RPMI8226 (cell line): ENCODE measurements at places on chromosomes 12 and 14.

GRCh38 chr12:116414891-116415290 is 137.4 kb upstream of the MED13L start:
- DNase-seq, result no peak

DNA sequence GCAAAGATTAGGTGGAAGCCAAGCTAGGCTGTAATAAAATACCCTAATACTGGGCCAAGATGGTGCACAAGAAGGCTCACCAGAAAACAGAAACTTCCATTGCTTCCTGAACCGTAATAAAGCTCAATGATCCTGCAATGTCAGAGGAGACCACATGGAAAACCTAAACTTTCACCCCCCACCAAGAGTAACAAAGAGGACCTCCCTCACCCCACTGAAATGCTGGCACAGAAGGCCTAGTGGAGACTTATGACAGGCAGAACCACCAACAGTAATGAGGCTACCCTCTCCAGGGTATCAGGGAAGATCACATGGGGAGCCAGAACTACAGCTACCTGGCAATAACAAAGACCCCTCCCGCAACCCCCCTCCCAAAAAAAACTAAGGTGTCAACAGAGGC is 43.1 kb downstream of the CEP83 start:
- no peak for DNase-seq

GRCh38 chr14:89736881-89737280 is 217.6 kb downstream of the EFCAB11 start:
- no peak for DNase-seq

- no peak for DNase-seq
Observed at GRCh38 chr12:65986047-65986446, 144.5 kb downstream of the LLPH start.

DNA sequence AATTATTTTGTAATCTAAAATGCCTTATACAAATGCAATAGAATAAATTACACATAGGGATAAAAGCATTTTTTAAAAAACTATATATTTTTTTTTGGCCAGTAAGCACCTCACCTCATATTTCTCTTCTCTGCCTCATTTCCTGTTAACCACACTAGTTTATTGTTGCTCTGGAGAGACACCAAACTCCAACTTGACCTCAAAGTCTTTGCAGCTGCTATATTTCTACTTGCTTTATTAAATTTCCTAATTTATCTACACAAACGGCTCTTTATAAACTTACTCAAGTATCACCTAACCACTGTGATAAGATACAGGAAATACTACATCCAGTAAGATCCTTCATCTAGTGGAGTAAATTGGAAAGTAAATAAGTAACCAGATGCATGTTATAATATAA is 622.3 kb downstream of the C12orf50 start:
- no peak for DNase-seq

DNA sequence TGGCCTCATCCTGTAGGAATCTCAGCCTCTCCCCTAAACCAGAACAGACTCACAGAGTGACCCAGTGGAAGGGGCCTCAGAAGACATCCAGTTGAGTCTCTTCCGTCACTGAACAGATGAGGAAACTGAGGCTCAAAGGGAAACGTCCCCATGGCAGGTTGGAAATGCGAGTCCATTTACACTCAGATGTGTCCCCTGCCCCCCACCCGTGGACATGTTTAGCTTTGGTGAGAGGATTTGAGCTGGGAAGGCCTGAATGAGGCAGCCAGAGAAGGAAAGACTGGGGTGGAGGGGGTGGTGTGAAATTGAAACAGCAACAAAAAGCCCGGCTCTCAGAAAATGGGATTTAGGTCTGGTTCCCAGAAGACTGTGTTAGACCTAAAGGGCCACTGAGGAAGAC is 1.7 kb downstream of the FAIM2 start:
- DNase-seq, result no peak

DNA sequence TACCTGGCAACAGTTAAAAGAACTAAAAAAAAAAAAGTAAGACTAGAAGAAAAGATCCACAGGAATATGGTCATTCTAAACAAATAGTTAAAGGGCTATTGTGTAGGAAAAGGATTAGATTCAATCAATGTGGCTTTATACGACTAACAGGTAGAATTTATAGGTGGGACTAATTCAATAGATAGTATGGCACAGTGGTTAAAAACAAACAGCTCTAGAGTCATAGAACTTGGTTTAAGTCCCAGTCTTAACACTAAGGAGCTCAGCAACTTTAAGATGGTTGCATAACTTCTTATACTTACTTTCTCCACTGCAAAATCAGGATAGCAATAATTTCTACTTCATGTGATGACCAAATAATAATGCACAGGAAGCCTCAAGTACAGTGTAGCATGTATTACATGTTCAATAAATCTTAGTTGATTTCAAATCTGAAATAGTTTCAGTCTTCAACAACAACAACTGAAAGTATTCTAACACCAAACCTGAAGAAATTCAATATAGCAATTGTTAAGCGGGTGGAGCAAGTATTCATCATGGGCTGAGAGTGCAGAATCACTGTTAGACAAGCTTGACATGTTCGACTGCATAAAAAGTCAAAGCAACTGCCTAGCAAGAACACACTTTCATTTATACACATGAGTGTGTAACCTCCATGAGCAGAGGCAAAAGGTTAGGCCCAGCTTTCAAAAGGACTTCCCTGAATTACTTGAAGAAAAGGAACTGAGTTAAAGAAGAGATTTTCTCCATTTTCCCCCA is 50.4 kb downstream of the ITPR2 start:
- no peak for DNase-seq

DNA sequence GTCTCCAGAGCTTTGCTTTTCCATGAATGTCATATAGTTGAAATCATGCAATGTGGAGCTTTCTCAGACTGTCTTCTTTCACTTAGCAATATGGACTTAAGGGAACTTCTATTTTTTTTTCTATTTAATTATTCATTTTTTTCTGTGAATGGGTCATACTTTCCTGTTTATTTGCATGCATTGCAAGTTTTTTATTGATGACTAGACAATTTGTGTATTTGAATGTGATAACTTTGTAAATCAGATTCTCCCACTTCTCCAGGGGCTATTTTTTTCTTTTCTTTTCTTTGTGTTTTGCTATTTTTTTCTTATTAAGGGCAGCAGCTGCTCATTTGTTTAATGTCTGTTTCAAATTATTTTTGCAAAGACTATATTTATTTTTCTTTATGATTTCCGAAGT is 1019.8 kb upstream of the ATXN7L3B start:
- DNase-seq, result no peak

- DNase-seq, result no peak
Observed at GRCh38 chr12:117063162-117063911, 35.9 kb downstream of the TESC start.

DNA sequence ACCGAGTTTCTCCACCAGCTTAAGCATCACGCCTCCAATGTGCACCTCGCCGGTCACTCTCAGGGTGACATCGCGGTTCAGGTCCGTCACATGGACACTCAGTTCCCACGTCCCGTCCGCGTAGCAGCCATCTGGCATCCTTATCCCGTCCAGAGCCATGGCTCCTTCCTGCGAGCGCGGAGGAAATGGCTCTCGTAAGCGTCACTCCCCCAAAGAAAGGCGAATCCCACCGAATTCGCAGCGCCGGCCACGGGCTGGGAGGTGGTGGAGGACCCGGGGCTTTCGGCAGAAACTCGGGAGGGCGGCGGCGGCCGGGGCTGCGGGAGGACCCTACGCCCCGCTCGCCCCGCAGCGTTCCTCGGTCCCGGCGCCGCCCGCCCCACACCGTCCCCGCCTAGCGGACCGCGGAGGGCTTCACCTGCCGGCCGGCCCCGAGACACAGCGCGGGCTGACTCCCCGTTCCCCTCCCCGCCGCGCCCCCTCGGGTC is 396 bp downstream of the FERMT2 start:
- DNase-seq, result no peak

- DNase-seq, result no peak
Observed at GRCh38 chr12:99059824-99060511, 414.9 kb downstream of the APAF1 start.

DNA sequence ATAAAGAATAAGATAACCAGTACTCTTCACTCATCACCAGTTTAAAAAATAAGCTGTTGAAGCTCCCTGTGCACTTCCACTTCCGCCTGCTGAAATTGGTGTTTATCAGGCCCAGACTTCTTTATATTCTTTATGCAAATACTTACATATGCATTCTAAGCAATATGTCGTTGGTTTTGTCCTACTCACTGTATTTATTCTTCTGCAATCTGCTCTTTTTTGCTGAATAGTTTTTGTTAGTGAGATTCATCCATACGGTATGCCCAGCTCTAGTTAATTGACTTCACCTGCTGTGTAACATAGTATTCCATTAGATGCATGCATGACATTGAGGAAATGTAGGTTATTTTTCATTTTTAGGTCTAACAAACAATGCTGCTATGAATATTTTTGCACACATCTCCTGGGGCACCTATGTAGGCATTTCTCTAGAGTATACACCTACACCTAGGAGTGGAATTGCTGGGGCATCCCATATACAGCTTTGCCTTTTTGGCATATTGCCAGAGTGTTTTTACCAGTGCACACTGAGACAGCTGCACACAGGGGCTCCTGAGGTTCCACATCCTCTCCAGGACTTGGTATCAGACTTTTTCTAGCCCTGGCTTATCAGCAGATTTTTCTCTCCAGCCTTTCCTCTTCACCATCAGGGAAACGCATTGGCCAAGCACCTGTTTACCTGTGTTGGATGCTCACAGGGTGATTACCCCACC is 1.0 kb upstream of the NRIP2 start:
- peak; percentile 15 for DNase-seq

DNA sequence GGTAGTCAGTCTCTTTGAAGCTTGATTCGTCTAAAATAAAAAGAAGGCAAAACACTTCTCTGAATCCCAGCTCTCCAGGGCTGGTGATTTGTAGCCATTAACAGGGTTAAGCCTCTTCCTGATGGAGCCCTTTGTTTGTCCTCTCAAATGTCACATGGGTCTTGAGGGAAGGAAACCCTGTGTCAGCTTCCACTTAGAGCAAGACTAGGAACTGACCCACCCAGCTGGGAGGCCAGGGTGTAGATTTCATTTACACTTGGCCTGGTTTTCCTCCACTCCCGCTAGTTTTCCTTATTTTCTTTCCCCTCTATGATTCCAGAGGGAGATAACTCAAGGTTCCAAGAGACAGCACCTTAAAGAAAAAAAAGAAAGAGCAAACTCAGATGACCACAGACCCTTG is 230.5 kb upstream of the EGLN3 start:
- DNase-seq, result peak; percentile 7

DNA sequence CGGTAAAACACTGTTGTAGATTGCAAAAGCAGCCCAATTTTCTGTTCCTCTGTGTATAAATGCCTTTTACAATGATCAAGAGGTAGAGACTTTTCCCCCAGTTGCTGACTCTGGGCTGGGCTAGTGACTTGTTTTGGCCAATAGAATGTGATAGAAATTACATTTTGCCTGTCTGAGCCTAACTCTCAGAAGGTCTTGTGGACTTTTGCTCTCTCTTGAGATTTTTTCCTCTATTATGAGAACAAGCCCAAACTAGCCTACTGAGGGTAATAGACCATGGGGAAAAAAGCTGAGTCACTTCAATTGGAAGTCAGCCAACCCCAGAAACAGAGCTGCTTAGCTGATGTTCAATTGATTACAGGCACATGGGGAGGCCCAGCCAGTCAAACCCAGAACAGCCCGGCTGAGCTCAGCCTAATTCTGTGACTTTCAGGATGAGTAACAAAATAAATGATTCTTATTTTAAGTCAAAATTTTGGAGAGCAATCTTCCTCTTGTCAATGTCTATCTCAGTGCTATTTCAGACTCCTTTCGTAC is 61.4 kb downstream of the MYF5 start:
- peak; percentile 89 for DNase-seq

- DNase-seq, result no peak
Observed at GRCh38 chr14:105089746-105090492, 24.7 kb upstream of the GPR132 start.

- DNase-seq, result no peak
Observed at GRCh38 chr12:13116259-13116658, 12.8 kb upstream of the GSG1 start.

DNA sequence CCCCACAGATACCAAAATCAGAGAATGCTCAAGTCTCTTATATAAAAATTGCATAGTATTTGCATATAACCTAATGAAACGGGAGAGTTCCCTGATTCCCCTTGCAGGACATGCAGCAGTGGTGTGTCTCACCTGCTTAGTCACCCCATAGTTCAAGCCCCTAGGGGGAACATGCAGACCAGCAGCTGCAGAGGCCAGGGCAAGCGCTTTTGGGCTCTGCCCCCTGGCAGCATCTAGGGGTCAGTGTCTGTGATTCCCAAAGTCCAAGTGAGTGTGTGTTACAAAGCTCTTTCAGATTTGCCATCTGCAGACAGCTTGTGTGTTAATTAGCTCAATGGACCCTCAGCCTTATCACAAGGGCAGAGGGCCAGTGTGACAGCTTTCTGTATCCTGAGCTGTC is 110.1 kb downstream of the DNAI7 start:
- DNase-seq, result no peak

- peak; percentile 67 for DNase-seq
Observed at GRCh38 chr14:103628221-103628683, 759 bp upstream of the KLC1 start.

DNA sequence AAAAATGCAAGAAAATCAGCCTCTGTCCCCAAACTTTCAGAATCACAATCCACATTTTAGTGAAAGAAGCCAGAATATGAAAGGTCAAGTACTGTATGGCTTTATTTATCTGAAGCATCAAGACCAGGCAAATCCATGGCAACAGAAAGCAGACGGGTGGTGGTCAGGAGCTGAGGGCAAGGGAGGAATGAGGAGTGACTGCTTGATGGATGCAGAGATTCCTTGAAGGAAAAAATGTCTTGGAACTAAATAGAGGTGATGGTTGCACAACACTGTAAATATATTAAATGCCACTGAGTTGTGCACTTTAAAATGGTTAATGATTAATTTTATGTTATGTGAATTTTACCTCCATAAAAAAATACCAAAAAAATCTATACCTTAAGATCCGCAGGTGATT is 165.1 kb downstream of the GXYLT1 start:
- no peak for DNase-seq

DNA sequence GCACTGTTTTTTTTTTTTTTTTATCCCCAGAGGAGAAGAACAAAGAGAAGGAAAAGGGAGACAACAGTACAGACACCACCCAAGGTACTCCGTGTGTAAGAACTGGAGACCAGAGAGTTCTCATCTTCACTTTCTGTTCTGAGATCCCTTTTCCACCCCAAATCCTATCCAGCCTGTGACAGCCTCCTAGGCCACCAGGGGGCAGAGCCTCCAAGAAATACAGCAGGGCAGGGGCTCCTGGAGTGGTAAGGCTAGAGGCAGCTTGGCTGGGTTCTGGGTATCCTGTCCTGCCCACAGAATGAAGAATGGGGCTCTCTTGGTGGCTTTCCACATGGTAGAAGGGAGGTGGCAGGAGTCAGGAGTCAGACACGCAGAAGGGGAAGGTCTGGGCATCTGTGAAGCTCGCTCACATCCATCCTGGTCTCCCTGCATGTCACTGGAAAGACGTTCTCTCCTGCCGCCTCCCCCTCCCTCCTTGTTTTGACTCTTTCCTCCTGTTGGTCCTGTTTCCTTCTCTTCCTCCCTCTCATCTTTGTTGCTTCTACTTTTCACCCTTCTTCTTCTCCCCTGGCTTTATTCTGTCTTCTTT is 12.0 kb downstream of the CLSTN3 start:
- peak; percentile 79 for DNase-seq

DNA sequence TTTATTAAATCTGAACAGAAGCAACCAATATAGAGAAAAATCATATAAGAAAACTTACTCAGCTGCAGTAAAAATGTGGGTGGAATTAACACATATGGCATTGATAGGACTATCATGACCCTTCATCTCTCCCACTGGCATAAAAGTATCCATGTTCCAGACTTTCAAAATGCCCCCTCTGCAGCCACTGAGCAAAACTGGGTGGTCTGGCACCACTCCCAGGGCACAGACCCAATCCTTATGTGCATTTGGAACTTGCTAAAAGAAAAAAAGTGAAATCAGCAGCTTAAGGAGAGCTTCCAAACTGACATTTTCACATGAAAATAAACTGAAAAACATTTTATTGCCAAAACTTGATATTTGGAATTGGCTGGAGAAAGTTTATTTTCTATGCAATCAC is 141.5 kb downstream of the KIF21A start:
- DNase-seq, result no peak
